Mucosa of descending colon (tissue), 3 donors: ENCODE measurements at places on chromosomes 16 and 17. TPM values are rescaled to one million over a fixed set of nuclear protein-coding genes. Genes with fewer than 3 reads are reported as not detected.

- no peak for DNase-seq
These were observed 32.2 kb downstream of the SNN start for GRCh38 chr16:11700264-11701029.

- no peak for DNase-seq
These were observed 1.8 kb upstream of the CBX1 start for GRCh38 chr17:48102798-48103715.

- DNase-seq: no peak
These were observed 19.8 kb downstream of the MAP2K4 start for GRCh38 chr17:12040478-12040877.

- no peak for DNase-seq
These were observed 2.4 kb downstream of the PCYT2 start for GRCh38 chr17:81908793-81909192.

- DNase-seq: peak; percentile 94
These were observed 952 bp upstream of the PRSS27 start for GRCh38 chr16:2720719-2721633.

GRCh38 chr17:17924857-17925250, 47.3 kb downstream of the TOM1L2 start:
- DNase-seq: no peak

- DNase-seq: no peak
These were observed 696.9 kb downstream of the WWOX start for GRCh38 chr16:78796221-78796866.

- no peak for DNase-seq
These were observed 237.6 kb downstream of the SOX9 start for GRCh38 chr17:72358465-72358864.

DNA sequence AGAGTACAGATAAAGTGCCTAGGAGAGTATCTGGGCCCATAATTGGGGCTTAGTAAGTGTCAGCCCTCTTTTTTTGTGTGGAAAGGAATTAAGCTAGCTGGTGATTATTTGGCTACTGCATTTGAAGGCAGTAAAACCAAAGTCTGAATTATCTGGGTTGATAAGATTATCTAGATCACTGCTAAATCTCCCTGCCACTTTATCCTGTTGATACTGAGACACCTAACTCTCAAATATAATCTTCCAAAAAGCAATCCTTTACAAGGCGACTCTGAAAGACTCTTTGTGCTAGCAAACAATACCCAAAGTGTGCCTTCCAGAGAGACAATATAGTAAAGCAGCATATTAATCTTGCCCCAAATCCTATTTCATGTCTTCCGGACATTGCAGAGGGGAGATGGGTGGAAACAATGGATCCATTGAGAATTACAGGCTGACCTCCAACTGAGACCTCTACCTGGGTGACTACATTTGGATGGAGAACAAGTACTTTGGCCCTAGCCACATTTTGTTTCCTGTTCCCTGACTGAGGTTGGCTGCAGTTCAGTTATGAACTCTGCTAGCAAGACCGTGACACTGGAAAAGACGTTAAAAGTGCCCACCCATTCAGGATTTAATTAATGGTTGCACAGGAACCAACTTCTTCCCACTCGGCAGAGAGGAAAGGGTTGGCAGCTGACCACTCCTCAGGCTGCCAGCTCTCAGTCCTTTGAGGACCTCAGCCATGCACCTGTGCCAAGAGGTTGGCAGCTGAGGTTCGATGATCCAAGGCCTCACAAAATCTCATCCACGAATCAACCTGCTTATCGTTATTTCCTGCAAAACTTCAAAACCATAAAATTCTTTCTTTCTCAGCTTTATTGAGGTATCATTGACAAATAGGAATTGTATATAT, 72.6 kb downstream of the SYCE1L start:
- no peak for DNase-seq

Gene TEX19
- not detected for total RNA-seq

Gene ZNF469
- 0.51 TPM for total RNA-seq

Gene DERL2
- total RNA-seq: 43.9 TPM

Gene PITPNM3
- 15.6 TPM for total RNA-seq

Gene ARL5C
- total RNA-seq: not detected

Gene OTOP2
- total RNA-seq: 15.3 TPM

Gene STH
- not detected for total RNA-seq

Gene SPNS3
- 0.38 TPM for total RNA-seq

Gene MYL11
- 1.1 TPM for total RNA-seq
